IMR-90 (cell line): ENCODE measurements at places on chromosomes 11 and 22. TPM values are rescaled to one million over a fixed set of nuclear protein-coding genes. Genes with fewer than 3 reads are reported as not detected.
A peak's percentile ranks its signal among the peaks of the same experiment; 100 is the strongest.

DNA sequence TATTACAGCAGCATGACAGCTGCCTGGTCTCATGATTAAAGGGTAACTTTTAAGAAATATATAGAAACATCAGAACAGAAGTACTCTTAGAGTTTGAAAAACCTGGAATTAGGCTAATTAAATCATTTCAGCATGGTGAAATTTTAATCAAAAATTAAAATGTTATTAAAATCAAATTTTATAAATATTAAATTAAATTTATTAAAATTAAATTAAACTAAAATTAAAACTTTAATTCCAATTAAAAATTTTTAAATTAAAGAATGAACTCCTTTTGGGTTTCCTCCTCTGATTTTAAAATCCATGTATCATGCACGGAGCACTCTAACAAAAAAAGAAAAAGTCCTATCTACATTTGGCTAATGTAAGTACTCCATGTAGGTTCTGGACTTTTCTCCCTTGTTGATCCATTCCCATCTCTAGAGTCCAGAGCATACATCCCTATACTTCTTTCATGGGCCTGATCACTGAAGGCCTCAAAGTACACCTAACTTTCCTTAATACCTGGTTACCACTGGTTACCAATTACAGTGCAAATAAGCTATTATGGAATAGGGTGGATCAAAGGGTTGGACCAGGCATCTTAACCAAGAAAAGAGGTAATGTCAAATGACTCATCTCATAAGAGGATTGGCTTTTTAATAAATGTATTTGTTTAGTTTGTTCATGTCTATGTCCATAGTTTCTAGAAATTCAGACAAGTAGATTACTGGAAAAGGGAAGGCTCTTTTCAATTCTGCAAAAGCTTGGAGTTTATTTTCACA, 48.4 kb upstream of the MUC15 start:
- no peak for DNase-seq

- DNase-seq = no peak
Observed at GRCh38 chr11:69537126-69537525, 55.7 kb downstream of the LINC01488 start.

DNA sequence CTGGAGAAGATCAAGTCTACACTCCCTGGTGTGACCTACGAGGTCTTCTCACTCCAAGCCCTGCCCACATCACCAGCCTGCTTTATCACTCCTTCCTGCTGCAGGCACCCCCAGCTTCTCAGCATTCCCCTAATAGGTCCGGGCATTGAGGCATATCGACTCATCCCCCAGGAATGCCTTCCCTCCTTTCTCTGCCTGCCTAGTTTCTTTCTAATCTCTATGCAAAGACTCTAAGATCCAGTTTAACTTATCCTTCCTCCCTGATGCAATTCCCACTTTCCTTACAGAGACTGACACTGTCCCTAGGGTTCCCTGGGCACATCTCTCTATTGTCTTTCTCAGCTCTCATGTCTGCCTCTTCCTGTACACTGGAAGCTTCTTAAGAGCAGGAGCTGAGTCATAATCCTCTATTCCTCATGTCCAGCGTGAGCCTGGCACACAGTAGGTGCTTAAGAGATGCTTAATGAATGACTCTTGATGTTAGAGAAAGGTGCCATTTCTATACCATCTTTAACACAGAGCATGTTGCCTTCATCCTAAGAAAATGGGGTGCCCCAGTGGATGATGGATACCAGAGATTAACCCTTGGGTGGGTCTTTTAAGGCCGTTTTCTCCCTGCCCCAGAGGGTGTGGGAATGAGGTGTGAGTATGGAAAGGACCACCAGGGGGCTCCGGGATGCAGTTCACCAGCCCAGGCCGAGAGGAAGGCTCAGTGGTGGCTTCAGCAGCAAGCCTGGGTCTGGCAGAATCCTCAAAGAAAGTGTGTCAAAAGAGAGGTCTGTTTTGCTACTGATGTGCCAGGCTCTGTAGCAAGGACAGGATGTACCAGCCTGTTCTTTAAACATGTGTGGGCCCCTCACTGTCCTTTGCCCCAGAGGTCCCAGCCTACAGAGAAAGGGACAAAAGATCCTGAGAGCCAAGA, 34.7 kb downstream of the PARVA start:
- peak; percentile 95 for DNase-seq

- peak; percentile 66 for DNase-seq
Observed at GRCh38 chr11:107563702-107564101, 1.8 kb downstream of the ALKBH8 start.

DNA sequence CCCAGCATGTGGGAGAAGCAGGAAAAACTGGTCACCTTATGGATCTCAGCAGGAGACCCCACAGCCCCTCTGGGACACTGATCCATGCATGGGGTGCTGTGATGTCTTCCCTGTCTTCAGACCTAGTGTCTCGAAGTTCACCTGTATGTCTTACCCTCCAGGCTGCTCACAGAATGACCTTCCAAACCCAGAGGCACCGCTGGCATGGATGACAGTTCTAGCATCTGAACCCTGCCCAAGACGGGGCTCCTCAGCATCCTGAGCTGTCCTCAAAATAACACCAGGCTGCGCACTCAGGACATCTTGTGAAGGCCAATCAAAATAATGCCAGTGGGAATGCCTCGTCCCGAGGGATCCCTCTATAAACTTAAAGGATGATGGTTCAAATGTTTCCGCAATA, 824.9 kb downstream of the TBC1D22A start:
- no peak for DNase-seq

DNA sequence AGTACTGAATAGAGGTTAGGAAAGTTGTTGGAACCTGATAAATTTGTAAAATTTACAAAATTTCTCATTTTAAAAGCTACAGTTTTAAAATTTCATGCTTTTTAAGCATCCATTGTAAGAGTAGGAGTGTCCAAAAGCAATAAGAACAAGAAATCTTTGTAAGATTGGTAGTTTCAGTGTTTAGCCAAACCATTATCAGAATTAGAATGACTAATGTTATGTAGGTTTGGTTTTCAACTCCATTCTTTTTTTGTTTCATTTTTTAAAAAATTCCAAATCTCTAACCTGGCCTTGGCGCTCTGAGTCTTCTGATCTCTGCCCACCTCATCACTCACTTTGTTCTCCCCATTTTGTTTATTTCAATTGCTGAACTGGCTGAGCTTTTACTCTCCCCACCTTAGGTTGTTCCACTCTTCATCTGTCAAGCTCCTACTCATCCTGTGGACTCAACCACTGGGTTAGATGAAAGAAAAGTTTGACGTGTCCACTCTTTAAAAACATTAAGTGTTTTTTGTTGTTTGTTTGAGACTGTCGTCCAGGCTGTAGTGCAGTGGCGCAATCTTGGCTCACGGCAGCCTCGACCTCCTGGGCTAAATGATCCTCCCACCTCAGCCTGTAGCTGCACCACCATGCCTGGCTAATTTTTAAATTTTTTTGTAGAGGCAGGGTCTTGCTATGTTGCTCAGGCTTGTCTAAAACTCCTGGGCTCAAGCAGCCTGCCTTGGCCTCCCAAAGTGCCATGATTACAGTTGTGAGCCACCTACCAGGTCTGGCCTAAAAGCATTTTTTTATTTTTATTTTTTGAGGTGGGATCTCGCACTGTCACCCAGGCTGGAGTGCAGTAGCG, 14.0 kb downstream of the EP300 start:
- DNase-seq = peak; percentile 33

DNA sequence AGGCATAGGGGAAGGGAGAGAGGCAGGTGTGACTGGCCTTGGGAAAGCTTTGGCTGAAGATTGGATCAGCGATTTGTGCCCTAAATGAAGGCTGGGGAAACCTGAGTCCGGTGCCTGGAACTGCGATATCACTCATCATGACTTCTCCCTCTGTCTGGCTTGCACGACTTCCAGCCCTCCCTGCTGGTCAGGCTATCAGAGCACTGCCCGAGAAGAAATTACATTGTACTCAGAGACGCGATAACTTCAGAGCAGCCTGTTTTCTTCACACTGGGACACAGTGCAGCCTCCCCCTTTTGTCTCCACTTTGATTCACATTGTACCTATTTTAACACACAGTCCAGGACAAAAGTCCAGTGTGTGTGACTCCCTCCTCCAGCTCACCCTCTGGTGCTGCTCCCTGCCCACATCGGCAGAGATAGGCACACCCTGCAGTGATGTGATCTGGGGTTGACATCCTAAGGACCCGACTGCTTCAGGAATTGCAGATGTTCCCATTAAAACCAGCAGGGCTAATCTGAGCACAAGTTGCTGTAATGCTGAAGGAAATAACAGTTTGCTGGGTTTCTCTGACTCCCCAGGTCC, 62.1 kb upstream of the CADM1 start:
- DNase-seq = no peak

- no peak for DNase-seq
Observed at GRCh38 chr11:108790501-108791299, 125.8 kb downstream of the DDX10 start.

- DNase-seq = peak; percentile 36
Observed at GRCh38 chr11:27912916-27913315, 195.0 kb downstream of the KIF18A start.

DNA sequence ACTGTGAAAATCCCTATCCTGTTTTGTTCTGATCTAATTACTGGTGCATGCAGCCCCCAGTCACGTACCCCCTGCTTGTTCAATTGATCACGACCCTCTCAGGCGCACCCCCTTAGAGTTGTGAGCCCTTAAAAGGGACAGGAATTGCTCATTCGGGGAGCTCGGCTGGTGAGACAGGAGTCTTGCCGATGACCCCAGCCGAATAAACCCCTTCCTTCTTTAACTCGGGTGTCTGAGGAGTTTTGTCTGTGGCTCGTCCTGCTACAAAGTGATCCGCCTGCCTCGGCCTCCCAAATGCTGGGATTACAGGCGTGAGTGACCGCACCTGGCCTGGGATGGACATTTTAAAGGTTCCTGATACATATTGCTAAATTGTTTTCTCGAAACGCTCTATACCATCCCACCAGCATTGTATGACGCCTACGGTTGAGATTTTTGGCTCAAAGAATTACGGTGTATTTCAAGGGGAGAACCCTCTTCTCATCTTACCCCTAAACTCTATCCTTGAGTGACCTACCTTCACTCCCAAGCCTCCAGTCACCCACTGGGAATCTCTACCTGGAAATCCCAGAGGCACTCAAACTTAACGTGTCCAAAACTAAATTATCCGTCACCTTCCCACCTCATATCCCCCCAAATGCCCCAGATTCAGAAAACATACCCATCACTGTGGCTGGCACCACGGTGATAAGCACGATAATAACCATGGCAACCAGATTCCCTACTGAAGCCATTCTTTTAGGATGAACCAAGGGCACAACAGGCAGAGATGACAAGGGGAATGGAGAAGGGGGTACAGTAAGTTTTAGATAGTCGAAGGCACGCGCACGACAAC, 789 bp upstream of the POLA2 start:
- DNase-seq = no peak

DNA sequence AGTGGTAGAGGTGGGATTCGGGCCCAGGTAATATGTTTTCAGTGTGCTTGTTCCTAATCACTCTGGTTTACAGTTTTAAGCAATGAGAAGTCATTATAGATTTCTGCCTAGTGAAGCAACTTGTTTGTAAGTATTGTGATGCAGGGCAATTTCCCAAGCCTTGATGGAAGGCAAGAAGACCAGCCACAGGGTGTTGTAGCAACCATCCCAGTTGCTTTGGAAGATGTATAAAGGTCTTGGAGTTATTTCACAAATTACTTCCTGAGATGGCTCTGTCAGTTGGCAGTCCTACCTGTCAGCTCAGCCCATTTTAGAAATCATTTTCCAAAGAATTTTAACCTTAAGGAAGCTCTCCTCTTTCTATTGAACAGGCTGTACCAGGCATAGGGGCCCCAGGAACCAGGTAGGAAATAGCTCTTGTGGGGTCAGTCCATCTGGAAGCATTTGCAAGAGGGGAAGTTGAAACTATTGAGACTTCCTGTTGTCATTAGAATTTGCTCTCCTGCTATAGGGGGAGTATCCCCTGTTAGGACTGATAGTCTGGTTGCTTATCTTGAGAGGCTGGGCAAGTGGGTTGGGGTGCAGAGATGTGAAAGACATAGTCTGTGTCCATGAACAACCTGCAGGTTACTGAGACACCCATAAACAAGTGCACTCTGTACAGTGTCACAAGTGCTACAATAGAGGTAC, 47.9 kb downstream of the STIM1 start:
- DNase-seq = no peak

DNA sequence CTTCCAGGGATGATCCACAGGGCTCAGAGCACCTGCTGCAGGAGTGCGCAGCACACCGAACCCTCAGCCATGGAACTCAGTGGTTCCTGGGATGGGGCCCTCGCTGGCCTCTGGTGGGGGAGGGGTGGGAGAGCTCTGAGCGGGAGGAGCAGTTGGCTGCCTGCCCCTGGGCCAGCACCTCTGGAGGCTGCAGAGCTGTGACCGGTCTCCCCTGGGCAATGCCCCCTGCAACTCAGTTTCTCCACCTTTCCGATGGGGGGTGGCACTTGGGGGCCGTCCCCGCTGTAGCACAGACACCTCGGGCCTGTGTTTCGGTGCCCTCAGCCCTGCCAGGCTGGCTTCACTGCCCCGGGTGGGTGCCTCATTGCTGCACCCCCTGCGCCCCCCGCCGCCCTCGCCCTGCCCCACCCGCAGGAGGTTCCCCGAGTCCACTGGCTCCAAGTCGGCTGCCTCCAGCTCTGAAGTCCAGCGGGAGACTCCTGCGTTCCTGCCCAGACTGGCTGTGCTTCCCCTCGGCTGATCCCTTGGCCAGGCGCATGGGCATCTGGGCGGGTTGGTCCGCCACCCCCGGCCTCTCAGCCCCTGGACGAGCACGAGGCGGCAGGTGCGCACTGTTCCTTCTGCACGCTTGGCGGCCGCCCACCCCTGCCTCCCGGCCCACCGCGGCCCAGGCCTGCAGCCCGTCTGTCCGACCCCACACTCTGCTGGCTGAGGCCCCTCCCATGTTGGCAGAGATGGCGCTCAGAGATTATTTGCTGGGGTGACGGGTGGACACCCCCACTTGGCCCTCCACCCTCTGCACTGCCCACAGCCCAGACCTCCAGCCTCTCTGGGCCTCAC, 1.8 kb downstream of the MUC6 start:
- DNase-seq = no peak

- DNase-seq = no peak
Observed at GRCh38 chr11:69158301-69159149, 2.8 kb downstream of the SMIM38 start.

GRCh38 chr11:47359586-47359985, 7.1 kb upstream of the MYBPC3 start:
- DNase-seq = no peak

GRCh38 chr22:26281941-26282340, 112.7 kb downstream of the SEZ6L start:
- DNase-seq = no peak

DNA sequence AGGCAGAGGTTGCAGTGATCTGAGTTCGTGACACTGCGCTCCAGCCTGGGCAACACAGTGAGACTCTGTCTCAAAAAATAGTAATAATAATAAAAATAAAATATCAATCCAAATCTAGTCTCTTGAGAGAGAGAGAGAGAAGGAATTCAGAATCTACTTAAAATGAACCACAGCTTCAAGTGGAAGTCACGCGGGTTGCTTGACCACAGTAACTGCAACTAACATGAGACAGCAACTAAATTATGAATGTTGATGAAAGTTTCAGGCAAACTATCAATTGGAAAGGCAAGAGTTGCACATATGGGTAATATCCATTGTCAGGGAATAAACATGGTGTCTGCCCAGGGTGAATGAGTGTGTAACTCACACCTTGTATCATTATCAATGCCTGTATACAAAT, 12.5 kb downstream of the POU2AF2 start:
- DNase-seq = no peak

The IRAG1 gene
- polyA plus RNA-seq = 17.6 and 19.4 TPM in 2 replicates

The OR51B2 gene
- not detected in 2 replicates for polyA plus RNA-seq

The FJX1 gene
- 11.2 and 14.2 TPM in 2 replicates for polyA plus RNA-seq

The TPBGL gene
- not detected in 2 replicates for polyA plus RNA-seq

The CHRNA10 gene
- 0.79 and 1.2 TPM in 2 replicates for polyA plus RNA-seq
